ENCODE measurements at places on chromosomes 2 and 18. TPM values are rescaled to one million over a fixed set of nuclear protein-coding genes. Genes with fewer than 3 reads are reported as not detected.

The MROH2A gene
- total RNA-seq, result not detected

The SULT1C2 gene
- total RNA-seq, result 0.67 TPM

The RNASEH1 gene
- 32.3 TPM for total RNA-seq

The GRP gene
- total RNA-seq, result not detected
